ENCODE measurements at places on chromosomes 6 and 20.

DNA sequence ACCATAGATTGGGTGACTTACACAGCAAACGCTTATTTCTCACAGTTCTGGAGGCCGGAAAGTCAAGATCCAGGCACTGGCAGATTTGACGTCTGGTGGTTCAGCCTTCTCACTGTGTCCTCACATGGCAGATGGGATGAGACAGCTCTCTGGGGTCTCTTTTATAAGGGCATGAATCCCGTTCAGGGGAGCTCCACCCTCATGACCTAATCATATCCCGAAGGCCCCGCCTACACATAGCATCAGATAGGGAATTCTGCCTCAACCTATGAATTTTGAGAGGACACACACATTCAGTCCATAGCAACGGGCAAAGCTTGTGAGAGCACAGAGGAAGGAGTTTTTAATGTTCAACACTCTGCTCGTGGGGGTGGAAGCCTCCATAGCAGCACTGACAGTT lies 27.5 kb downstream of the DAAM2 start:
- no peak for DNase-seq

DNA sequence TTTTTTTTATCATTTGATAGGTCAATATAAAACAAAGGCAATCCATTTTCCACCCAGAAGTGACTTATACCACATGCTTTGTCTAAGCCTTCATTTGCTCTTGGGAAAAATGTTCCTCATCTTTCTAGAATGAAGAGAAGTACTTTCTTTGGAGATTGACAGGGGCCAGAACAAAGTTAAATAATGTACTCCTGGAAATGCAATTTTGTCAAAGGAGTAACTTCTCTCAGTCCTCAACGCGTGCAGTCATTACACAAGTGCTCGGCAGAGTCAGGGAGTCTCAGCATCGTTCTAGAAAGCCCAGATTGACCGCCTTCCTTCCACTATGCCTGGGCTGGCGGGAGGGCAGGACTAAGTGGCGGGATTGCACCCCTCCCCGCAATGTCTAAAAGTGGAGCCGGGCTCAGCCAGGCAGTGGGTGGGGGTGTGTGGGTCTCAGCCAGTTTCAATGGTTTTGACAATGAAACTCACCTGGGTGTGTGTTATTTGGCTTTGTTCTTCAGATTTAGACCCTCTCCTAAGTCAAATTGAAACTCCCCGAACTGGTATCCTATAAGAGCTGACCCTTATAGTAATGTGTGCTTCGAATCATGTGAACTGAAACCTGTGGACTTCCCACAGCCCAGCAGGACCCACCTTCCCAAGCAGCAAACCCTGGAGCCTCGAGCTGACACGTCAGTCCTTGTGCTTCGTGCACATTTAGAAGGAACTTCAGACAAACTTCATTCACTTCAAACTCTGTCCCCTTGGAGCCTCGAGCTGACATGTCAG lies 63.2 kb upstream of the DUSP22 start:
- DNase-seq: no peak

GRCh38 chr6:100175814-100176310 lies 181.8 kb upstream of the MCHR2 start:
- no peak for DNase-seq

DNA sequence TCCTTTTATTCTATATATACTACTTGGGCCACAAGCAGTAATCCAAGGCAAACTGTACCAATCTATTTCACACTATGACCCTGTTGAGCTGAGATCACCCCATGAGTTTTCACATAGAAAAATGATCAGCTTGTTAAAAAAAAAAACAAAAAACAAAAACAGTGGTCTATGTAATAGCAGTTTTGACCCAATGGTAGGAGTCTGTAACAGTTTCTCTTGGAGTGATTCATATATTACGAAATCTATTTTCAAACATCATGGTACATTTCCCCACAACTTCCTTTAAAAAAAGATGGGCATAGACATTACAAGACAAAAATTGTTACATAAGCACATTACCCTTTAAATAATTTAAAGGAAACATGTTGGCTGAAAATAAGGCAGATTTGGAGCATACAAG lies 78.1 kb downstream of the PRSS35 start:
- DNase-seq: no peak

GRCh38 chr6:153942361-153942760 lies 96.7 kb upstream of the OPRM1 start:
- DNase-seq: no peak

- DNase-seq: no peak
Observed at GRCh38 chr6:42017021-42017643, 33.2 kb upstream of the TAF8 start.

DNA sequence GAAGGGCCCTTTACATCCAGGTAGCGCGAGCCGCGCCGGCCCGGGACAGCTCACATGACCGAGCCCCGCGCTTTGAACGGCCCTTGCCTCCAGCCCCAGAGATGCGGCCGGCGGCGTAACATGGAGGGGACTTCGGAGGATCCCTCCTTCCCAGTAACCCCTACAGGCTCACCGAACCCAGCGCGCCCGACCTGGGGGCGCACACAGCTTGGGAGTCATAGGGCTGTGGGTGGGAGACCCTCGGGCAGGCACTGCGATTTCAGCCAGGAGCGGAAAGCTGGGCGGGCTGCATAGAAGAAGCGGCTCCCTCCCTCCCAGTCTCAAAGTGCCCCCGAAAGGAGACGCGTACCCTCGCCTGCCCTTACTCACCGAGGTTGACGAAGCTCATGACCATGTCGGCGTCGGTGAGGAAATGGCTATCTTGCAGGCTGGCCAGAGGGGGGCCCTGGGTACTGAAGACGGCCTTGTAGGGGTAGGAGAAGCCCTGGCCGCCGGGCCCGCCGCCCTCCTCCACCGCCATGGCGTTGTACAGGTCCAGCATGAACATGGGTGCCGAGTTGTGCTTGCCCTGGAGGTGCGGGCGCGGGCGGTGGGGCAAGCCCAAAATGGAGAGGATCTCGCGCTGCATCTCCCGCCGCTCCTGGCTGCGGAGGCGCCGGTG lies 975 bp downstream of the BMP7 start:
- no peak for DNase-seq

DNA sequence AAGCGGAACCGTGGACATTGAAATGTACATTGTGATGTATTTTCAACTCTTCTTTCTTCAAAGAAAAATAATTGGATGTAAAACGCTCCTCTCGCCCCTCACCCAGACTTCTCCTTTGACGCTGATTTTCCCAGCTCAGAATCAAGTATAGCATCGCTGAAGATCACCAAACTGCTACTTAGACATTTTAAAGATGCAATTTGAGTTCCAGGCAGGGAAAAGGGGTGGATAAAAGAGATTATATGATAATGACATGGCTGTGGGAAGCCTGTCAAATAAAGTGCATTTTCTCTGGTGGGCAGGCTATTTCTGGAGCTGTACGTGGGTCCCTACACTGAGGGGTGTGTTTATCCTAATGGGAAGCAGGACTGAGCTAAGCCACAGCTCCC lies 240.4 kb downstream of the CDC5L start:
- DNase-seq: no peak

DNA sequence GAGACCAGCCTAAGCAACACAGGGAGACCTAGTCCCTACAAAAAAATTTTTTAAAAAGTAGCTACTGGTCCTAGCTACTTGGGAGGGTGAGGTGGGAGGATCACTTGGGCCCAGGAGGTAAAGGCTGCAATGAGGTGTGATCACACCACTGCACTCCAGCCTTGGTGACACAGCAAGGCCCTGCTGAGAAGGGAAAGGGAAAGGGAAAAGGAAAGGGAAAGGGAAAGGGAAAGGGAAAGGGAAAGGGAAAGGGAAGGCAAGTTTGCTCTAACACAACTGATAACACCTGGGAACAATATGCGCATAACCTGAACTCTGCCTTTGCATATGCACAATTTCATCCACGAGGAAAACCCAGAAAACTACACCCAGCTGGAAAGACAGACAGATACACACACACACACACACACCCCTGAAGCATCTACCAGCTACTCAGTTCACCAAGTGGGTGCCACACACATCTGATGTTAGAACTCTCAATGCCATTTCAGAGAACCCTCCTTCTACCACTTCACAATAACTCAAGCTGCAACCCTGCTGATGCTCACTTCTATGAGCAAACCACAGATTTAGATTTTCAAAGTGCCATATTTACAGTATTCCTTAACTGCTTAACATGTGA lies 19.1 kb downstream of the B4GALT5 start:
- DNase-seq: no peak

GRCh38 chr6:54865091-54865631 lies 18.6 kb downstream of the FAM83B start:
- DNase-seq: no peak

GRCh38 chr6:135018052-135018451 lies 36.6 kb downstream of the HBS1L start:
- no peak for DNase-seq

GRCh38 chr20:13200767-13201500 lies 20.1 kb upstream of the ISM1 start:
- no peak for DNase-seq

DNA sequence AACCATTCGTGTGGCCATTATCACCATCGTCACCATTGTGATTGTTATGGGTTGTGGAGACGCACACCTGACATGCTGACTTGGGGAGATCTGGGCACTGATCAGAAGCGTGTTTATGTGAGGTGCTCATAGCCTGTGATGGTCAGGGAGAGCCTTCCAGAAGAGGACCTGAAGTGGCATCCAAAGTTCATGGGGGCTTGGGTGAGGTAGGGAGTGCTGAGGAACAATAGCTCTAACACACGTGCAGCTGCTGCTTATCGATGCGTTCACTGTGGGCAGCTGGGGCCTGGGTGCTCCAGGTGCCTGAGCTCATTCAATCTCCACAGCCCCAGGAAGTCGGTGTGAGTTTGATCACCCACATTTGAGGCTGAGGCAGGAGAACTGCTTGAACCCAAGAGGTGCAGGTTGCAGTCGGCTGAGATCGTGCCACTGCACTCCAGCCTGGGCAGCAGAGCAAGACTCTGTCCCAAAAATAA lies 227.3 kb downstream of the PREX1 start:
- no peak for DNase-seq

DNA sequence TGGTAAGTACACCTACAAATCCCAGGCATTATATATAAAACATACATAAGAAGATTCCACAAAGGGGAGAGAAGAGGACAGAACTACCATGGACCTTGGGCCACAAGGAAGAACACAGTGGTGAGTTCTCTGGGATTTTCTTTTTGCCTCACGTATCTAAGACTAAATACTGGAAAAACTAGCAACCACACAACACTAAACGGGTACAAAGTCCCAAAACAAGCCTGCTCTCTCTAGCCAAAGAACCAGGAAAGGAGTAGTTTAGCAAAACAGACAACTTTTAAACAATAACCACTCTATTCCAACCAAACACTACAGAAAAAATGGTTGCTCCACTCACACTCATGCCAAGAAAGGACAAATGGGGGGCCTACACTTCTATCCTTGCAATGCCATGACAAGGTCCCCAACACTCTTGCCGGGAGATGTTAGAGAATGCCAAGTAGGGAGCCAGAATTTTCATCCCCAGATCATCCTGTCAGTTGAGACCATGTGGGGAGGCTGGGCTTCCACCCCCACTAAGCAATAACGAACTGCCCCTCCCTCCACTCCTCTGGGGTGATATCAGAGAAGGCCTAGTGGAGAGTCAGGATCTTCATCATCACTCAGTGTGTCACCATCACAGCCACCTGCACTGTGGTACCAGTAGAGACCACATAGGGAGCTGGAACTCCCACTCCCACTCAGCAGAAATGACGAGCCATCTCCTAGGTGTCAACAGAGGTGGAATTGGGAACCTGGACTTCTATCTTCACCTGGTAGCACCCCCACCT lies 123.5 kb downstream of the DST start:
- no peak for DNase-seq

DNA sequence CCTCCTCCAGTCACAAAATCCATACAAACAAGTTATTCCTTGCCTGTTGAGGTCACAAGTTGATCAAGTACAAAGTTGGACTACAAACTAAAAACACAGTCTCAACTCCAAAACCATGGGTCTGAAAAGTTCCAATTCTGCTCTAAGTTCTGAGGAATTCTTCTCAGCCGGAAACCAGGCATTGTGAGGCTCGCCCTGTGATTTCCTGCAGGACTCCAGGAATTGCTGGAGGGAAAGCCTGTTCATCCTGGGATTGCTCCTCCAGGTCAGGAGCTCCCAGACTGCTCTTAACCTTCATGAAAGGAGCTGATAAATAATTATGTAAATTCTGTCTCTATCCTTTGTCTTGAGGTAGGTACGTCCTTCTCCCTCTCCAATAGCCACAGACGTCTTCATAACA lies 8.5 kb downstream of the TRAM2 start:
- DNase-seq: no peak

DNA sequence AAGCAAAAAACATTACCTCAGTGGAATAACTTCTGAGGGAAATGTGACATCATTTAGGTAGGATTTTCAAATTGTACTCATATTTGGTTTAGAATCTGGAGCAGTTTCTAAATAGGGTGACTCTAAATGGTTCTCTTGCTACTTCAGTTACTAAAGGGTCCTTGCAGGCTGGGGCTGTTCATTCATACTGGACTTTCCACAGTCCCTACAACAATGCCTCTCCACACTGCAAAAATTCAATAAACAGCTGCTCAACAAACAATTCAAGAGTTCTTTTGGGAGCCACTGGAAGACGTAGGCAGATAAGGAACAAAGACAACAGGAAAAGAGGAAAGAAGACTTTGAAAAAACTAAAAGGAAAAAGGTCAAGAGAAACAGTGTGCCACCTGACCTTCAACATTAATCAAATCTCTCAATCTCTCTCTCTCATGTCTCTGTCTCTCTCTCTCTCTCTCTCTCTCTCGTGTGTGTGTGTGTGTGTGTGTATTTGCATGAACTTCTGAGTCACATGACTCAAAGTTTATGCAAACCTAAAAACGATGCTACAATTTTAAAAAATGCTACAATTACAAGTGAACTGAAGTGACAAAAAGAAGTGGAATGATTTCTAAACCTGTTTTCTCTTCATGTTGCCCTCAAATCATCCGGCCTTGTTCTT lies 14.5 kb downstream of the NOL7 start:
- no peak for DNase-seq

DNA sequence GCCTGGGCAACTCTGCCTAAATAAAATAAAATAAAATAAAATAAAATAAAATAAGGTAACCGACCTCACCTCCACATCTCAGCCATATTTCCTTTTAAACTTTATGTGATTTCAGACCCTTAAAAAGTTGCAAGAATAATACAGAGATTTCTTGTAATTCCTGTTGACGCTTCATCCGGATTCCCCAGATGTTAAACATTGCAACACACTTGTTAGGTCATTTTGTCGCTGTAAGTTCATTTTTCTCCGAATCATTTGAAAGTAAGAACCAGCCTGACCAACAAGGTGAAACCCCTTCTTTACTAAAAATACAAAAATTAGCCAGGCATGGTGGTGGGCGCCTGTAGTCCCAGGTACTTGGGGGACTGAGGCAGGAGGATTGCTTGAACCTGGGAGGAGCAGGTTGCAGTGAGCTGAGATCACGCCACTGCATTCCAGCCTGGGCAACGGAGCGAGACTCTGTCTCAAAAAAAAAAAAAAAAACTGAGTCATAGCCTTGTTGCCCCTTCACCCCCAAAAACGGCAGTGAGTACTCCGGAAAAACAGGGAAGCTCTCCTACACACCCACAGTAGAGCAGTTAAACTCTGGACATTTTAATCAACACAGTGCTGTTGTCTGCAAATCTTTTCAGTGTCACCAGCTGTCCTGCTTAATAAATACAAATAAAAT lies 5.9 kb downstream of the PYGB start:
- no peak for DNase-seq
